Caudate nucleus (tissue), 63 donors: ENCODE measurements at places on chromosomes 1 and 21.

DNA sequence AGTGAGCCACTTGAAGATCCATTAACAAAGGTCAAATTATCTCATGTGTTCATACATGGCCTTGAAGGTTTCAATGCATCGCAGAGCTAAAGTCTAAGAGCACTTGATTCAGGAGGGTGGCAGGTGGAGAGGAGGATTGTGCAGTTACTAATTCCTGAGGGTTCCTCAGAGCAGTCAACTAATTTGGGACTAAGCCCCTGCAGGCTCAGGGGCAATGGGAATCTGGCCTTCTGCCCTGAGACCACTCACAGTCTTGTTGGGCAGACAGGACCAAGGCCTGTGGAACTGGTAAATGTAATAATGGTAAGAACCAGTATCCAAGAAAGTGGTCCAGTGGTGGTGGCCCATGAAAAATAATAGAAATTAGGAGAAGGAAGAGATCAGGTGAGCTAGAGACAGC, 127.4 kb upstream of the HMGB4 start:
- DNase-seq, result no peak

GRCh38 chr1:98969798-98970490, 34.7 kb downstream of the PLPPR5 start:
- DNase-seq, result no peak

- no peak for DNase-seq
Observed at GRCh38 chr1:96538883-96539282, 182.7 kb upstream of the PTBP2 start.

- DNase-seq, result no peak
Observed at GRCh38 chr1:72064196-72065075, 217.9 kb downstream of the NEGR1 start.

DNA sequence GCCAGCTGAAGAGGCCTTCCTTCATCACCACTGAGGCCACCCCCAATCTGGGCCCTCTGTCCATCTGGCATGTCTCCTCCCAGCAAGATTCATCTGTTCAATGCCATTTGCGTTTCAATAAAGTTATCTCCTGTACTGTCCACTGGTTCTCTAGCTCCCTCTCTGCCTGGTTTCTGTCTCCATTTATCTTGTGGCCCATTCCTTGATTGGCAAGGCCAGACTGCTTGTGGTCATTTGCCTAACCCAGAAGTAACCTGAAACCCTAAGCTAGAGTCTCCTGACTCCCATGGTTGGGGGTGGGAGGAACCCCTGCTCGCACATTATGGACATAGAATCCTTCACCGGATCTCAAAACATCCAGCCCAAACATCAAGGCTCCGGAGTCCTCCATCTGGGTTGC, 2.1 kb upstream of the IPO9 start:
- DNase-seq, result no peak

DNA sequence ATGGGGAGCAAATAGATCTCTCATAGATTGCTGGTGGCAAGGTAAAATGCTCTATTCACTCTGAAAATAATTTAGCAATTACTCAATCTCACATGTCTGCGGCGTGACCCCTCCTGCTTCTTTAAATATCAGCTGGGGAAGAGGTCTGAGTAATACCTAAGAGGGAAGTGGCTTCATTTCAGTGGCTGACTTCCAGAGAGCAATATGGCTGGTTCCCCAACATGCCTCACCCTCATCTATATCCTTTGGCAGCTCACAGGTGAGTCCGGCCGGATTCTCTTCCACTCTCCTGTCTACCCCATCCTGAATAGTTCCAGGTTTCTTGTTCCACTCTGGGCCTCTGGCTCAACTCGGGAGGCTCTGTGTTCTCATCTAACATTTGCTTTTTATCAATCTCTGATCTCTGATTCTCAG, at the start of gene SLAMF7:
Gene SLAMF7 (plus strand): TSS at position 150 of the 414 bp plus-strand sequence. CDS start 55 bp downstream, at position 205.
- DNase-seq, result no peak

- DNase-seq, result no peak
Observed at GRCh38 chr1:58782178-58783089, 1.4 kb downstream of the JUN start.
